ENCODE measurements at places on chromosomes 6 and 20.

- no peak for DNase-seq
These were observed 30.9 kb upstream of the OCSTAMP start for GRCh38 chr20:46581391-46581790.

- DNase-seq, result no peak
These were observed 58.3 kb downstream of the LY86 start for GRCh38 chr6:6646859-6647258.

- no peak for DNase-seq
These were observed 34.0 kb upstream of the COL10A1 start for GRCh38 chr6:116159782-116160524.

DNA sequence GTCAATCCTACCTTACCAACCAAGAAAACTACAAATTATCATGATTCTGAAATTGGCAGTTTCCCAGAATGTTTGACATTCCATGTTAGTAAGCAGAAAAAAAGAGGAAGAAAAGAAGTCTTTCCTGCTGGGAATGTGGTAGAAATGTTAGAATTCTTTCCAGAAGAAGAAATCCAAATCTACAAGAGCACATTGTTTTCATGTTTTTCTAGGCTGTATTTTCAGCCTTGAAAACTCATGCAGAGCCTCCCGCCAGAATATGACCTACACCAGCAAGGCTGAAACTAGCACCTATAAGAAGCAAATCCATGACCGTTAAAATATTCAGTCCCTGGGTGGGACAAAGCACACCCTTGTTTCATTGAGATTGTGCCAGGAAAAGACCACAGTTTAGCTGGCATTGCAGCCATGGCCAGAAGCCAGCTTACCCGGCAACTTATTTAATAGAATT, 259.4 kb downstream of the GJA1 start:
- DNase-seq, result no peak

DNA sequence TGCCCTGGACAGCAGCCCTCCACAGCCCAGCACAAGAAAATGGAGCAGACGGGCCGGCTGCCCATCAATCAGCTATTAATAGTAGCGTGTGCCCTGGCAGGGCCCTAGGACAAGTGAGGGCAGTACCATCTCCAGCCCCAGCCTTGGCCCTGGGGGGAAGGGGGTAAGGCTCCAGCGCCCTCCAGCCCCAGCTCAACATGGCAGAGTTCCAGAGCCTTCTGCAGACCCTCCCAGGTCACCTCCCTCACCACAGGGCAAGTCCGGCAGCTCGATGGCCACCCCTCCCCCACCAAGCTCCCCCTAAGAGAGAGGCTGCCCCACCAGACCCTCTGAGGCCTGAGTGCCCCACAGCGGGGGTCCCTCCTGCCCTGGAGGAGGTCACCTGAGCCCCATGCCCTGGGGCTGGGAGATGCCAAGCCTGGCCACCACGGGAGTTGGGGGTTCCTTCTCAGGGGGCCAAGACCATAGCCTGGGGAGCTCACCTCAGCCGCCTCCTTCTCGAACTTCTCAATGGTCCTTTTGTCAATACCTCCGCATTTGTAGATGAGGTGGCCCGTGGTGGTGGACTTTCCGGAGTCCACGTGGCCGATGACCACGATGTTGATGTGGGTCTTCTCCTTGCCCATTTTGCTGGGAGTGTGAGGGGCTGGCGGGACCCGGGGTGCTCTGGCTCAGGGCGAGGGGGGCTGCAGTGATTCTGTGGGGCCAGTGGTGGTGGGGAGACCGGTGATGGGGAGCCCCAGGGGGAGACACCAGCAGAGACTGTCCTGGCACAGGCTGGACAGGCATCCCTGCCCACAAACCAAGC, 1.5 kb downstream of the EEF1A2 start:
- DNase-seq, result peak; percentile 38

DNA sequence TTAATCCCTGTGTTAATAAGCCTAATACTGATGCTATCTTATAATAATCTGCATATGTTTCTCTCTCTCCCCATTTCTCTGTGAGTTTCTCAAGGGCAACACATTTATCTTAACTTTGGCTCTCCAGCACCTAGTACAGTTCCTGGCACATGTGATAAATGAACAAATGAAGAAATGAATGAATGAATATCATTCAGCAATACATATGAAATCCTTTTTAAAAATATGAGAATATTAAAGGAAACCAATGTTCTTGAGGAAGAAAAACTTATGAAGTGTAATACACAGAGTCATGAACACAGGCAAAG, 55.9 kb downstream of the PIGU start:
- DNase-seq, result no peak

DNA sequence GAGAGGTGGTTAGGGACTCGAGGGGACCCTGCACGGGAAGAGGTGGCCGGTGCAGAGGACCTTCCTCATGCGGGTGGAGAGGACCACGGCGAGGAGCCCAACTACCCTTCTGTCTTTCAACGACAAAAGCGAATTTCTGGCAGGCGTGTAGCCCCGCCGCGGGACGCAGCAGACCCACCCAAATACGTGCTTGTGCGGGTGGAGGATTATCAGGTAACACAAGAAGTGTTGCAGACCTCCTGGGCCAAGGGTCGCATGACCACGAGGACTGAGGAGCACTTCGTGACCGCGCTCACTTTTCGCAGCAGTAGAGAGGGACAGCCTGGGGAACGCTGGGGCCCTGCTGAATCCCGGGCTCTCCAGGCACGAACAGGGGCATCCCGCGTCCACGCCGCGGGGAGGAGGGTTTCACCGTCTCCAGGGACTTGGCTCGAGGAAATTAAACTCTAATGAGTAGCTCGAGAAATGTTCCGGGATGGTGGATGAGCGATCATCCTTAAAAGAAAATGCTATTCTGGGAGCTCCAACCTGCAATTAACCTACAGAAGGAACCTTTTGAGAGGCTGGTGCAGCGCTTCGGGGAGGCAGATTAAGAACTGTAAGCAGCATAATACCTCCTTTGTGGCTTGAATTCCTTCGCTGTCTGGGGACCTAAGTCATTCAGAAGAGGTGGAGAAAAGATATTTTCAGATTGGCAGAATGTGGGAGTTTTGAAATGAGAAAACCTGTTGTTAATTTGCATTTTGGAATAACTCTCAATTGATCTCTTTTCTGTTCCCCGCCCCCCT, 804 bp downstream of the C6orf141 start:
- no peak for DNase-seq

DNA sequence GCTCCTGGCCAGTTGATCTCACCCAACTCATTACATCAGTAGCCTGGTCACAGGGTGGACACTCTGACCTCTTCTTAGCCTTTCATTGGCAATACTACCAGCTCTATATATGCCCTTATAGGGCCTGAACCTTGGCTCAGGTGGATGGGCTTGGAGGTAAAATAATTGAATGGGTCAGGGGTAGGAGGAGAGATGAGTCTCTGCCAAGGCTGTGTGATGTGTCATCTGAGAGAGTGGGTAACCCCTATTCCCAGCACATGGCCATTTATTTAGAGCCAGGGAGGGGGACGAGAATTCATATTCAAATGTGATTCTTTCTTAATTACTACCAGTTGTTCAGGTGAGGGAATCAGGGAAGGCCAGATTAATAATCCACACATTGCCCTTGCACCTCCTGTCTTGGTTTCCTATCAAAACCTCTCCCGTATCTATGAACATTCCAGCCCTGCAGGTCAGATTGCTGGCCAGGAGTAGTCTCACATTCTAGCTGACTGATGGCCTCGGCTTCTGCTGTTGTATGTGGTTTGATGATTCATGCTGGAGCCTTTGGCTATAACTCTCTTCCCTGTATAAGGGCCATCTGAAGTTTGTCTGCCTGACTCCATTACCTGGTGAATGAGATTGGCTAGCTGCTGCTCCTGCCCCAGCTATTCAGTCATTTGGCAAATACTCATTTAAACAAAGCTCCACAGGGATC, 13.4 kb downstream of the C20orf173 start:
- DNase-seq, result no peak

DNA sequence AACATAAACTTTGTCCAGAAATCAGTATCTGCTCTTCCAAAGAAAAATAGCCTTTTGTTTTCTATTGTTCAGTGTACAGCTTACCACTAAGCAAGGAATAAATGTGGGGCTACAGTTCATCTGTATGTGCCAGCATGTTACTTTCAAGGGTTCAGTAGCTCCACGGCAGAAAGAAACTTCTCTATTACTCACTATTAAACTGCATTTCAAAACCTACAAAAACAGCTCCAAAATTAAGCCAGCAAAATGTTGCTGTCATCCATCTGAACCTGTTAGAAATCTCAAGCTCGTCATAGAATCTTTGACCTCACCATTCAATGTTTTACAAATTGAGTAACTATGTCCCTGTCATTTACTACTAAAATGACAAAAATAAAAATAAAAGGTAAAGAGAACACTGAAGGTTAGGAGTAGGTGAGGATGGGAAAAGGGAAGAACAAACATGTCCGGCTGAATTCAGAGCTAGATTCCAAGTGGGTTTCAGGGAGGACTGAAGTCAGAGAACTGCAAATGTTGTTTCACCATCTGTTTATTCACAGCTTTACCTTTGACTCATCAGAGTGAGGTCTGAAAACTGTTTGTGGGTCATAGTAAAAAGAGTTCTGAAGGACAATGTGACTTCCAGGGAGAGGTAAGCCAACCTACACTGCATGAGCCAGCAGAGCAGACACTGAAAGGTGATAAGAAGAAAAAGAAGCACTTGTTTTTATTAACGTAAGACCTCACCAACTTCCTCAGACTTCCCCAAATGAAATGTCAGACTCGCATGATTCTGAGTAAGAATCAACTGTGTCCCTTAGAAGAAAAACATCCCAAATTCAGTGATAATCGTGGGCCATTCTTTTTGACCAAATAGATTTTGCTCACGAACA, 62.0 kb downstream of the ATXN1 start:
- no peak for DNase-seq

DNA sequence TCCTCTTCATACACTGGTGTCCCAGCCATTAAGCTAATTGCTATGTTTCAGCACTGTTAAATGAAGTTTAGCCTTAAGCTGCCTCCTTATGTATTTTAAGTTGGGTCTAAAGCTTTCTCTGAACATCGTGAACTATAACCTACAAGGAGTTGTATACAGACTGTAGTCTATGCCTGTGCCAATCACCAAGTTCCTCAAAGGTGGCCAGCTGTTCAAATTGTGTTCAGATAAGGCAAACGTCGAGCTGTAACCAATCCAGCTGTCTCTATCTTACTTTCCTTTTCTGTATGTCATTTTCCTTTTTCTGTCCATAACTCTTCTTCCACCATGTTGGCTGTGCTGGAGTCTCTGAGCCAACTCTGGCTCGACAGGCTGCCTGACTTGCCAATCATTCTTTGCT, 199.6 kb downstream of the OGFRL1 start:
- DNase-seq, result no peak

- no peak for DNase-seq
These were observed 15.6 kb upstream of the SYNDIG1 start for GRCh38 chr20:24453869-24454268.

DNA sequence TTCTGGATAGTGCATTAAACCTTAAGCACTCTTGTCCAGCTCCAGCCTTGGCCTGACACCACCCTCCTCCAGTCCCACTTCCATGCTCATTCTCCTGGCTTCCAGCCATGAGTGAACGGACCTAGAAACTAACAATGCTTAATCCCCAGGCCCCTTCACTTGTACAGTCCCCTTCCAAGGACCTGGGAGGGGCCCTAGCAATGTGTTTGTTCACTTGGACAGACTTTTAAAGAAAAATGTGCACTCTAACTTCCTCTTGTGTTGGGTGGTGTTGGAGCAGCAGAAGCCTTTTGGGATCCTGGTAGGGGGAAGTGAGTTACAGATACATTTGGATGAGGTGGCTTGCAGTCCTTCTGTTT, 48.9 kb upstream of the CCN6 start:
- DNase-seq, result no peak

DNA sequence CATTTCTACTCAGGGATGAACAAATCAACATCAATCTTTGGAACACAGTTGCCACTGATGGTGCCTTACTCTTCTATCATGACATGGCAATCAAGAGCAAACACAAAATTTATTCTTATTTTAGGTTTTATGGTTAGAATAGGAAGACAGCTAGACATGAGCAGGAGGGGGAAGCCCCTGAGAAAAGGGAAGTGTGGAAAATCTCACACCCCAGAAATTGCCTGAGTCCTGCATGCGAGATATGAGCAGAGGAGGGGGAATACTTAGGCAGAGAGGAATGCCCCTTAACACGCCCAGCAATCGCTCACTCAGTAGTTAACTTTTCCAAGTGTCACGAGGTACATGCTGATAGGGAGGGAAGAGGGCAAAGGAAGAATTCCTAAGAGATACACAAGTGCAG, 79.3 kb downstream of the PLG start:
- DNase-seq, result no peak

DNA sequence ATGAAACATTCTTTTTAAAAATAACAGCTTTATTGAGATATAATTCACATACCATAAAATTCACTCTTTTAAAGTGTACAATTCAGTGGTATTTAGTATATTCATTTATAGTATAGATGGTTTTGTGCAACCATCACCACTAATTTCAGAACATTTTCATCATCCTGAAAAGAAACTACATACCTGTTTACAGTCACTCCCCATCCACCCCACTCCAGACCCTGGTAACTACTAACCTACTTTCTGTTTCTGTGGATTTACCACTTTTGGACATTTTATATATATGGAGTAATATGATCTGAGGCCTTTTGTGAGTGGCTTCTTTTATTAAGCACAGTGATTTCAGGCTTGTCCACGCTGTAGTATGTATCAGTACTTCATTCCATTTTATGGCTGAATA, 2.5 kb upstream of the TMEM217 start:
- DNase-seq, result no peak

GRCh38 chr20:46099491-46100287, 9.9 kb upstream of the NCOA5 start:
- DNase-seq, result no peak

GRCh38 chr6:108872141-108872557, 23.9 kb downstream of the ARMC2 start:
- no peak for DNase-seq

- no peak for DNase-seq
These were observed 178.4 kb upstream of the ARID1B start for GRCh38 chr6:156598855-156599180.

- DNase-seq, result peak; percentile 76
These were observed at the start of gene SALL4 for GRCh38 chr20:51802170-51802751. TSS of gene SALL4 (minus strand) at chr20:51802521. CDS start at chr20:51802408, 113 bp downstream.

- DNase-seq, result no peak
These were observed 95.9 kb upstream of the IFNGR1 start for GRCh38 chr6:137315081-137315480.

GRCh38 chr6:21115111-21115510, 478.4 kb upstream of the SOX4 start:
- peak; percentile 57 for DNase-seq

- DNase-seq, result no peak
These were observed 1.5 kb downstream of the RALY start for GRCh38 chr20:33995053-33995831.

GRCh38 chr6:38149531-38149930, 330.0 kb downstream of the ZFAND3 start:
- DNase-seq, result no peak

- DNase-seq, result no peak
These were observed 494.9 kb downstream of the KIF16B start for GRCh38 chr20:16078172-16078898.

- no peak for DNase-seq
These were observed 18.7 kb upstream of the DUSP22 start for GRCh38 chr6:273551-274058.

GRCh38 chr6:158770533-158771330, 48.4 kb downstream of the EZR start:
- DNase-seq, result no peak
